ENCODE measurements at places on chromosomes 13 and 19.

DNA sequence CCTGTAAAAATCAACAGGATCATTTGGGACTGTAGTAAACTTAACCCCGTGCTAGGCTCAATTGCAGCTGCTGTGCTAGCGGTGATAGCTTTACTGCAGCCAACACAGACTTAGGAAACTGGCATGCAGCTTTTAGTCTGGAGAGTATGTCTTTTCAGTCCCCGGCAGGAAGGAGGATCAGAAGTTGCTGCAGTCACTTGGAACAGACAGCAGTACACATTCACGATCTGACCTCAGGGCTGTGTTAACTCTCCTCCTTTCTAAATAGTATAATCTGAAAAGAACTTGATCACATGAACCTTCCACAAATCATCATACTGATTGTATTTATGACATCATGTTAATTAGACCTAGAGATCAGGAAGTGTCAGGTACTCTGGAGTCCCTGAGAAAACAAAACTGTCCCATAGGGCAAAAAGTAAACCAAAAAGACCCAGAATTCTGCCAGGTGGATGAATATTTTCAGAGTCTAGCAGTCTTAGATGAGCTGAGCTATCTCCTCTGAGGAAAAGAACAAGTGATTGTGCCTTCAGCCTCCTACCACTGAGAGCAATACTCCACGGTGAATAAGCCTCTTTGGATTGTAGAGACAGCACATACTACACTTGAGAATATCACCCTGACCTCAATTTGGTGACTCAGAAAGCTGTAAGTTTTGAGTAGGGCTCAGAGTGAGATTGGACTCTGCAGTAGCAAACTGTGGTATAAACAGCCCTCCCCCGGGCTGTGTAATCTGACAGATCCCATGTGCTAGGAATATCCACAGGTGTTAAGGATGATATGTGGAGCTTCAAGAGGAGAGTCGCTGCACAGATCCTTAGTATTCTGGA is 181.0 kb upstream of the GPR12 start:
- peaks cover 4% of the 10 kb centered on the region for H3K4me1 ChIP-seq
- H3K4me3 ChIP-seq, result no peak overlapping the region
- H3K36me3 ChIP-seq, result no peaks in the 10 kb centered on the region
- DNase-seq, result no peak
- H3K27me3 ChIP-seq, result no peaks in the 10 kb centered on the region

DNA sequence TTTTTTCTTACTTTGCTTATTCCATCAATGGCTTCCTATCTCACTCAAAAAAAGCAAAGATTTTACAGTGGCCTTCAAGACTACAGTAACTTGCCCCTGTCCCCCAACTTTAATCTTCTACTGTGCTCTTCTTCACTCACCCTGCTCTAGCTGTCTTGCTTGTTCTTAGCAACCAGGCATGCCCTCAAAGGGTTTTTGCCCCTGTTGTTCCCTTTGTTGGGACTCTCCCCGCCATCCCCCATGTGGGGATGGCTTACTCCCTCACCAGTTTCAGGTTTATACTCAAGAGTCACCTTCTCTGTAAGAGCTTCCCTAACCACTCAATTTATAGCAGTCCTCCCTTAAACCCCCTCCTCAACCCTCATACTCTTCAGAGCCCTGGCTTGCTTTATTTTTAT is 5.4 kb downstream of the MTMR6 start:
- H3K4me1 ChIP-seq, result no peaks in the 10 kb centered on the region
- H3K4me3 ChIP-seq, result no peak overlapping the region
- DNase-seq, result no peak
- H3K27ac ChIP-seq, result no peak overlapping the region
- H3K27me3 ChIP-seq, result no peaks in the 10 kb centered on the region
- no peaks in the 10 kb centered on the region for H3K36me3 ChIP-seq

- H3K27ac ChIP-seq, result no peak overlapping the region
- no peak overlapping the region for H3K4me3 ChIP-seq
- no peaks in the 10 kb centered on the region for H3K36me3 ChIP-seq
Measured at GRCh38 chr19:30425885-30426838, 54.0 kb downstream of the ZNF536 start.

GRCh38 chr13:30235216-30235615 is 72.1 kb downstream of the KATNAL1 start:
- H3K36me3 ChIP-seq, result peaks cover 24% of the 10 kb centered on the region
- H3K4me1 ChIP-seq, result no peaks in the 10 kb centered on the region
- no peak overlapping the region for H3K27ac ChIP-seq
- DNase-seq, result no peak
- no peak overlapping the region for H3K4me3 ChIP-seq

- H3K4me1 ChIP-seq, result no peaks in the 10 kb centered on the region
- DNase-seq, result no peak
Measured at GRCh38 chr13:97468331-97468730, 34.4 kb downstream of the RAP2A start.

GRCh38 chr19:21883516-21883915 is 47.5 kb upstream of the ZNF43 start:
- no peak overlapping the region for H3K4me3 ChIP-seq
- DNase-seq, result no peak
- H3K4me1 ChIP-seq, result no peaks in the 10 kb centered on the region
- no peak overlapping the region for H3K27ac ChIP-seq

- H3K4me3 ChIP-seq, result no peak overlapping the region
- no peaks in the 10 kb centered on the region for H3K4me1 ChIP-seq
- no peaks in the 10 kb centered on the region for H3K27me3 ChIP-seq
- no peak for DNase-seq
Measured at GRCh38 chr13:78152415-78152814, 233.8 kb upstream of the EDNRB start.

Data from heart right ventricle (tissue), 16 donors.